Mesendoderm (in vitro differentiated cells): ENCODE measurements at places on chromosomes 3 and 15.

GRCh38 chr15:53681056-53681455 is 78.4 kb downstream of the WDR72 start:
- DNase-seq = no peak

- DNase-seq = no peak
Measured at GRCh38 chr3:143220741-143221140, 101.2 kb downstream of the CHST2 start.

GRCh38 chr15:55235546-55236036 is 38.9 kb upstream of the RSL24D1 start:
- no peak for DNase-seq

- no peak for DNase-seq
Measured at GRCh38 chr3:165128544-165128943, 50.2 kb upstream of the SI start.

DNA sequence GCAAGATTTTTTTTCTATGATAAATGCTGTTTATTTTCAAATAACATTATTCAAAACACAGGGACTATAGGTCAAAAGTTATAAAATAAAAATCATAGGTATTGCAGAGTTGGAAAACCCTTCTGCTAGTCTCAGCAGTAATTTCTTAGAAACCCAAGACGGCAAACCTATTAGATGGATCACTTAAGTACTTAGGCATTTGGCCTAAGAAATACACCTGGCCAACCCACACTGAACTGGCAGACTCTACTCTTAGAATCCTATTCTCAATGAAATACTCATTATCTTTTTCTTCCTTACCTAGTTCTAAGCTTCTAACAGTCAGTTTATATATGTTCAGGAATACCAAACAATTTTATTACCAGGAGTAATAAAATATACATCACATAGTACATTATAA is 30.5 kb upstream of the RIOX2 start:
- DNase-seq = no peak

- peak; percentile 32 for DNase-seq
Measured at GRCh38 chr15:74384881-74385643, 17.6 kb upstream of the CYP11A1 start.

DNA sequence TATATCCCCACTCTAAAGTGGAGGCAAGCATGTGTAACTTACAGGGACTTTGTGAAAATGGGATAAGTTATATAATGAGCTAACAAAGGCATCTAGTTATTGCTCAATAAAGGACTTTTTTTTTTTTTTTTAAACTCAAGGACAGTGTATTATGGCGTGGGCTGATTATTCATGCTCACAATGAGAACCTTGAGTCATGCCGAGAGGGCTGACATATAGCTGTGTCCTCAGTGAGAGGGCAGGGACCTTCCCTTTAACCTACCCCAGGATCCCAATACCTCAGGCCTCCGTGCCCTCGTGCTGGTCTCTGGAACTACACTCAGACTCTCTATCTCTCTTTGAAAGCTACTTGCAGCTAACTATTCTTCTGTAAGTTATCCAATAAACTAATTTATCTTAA is 319.9 kb upstream of the ICE2 start:
- no peak for DNase-seq
